DMS79 treated with DMSO at 0.1 percent for 48 hours (cell line): ENCODE measurements at places on chromosomes 6 and 20.

DNA sequence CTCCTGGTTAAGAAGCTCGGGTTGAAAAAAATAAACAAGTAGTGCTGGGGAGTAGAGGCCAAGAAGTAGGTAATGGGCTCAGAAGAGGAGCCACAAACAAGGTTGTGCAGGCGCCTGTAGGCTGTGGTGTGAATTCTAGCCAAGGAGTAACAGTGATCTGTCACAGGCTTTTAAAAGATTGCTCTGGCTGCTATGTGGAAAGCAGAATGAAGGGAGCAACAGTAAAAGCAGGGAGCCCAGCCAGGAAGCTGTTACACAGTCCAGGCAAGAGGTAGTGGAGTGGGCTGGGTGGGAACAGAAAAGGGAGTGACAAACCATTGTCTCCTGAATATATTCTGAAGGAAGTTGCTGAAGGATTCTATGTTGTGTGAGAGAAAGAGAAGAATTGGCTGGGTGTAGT, 2.0 kb downstream of the HFE start:
- no peak for DNase-seq

DNA sequence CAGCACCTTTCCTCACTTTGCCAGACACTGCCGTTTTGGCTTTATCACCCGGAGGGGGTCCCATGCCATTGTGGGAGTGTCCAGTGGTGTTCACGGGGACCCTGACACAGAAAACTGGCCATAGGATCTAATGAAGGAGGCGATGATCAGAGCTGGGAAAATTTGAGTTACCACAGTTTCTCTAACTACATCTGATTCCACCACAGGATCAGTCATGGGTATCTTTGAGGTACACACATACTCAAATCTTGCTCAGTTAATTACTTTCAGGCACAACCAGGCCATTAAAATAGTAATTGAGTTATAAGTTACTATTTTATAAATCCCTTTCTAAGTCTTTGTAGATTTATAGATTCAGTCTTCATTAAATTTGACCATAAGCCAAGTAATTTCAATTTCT, 215.1 kb downstream of the PRL start:
- no peak for DNase-seq

DNA sequence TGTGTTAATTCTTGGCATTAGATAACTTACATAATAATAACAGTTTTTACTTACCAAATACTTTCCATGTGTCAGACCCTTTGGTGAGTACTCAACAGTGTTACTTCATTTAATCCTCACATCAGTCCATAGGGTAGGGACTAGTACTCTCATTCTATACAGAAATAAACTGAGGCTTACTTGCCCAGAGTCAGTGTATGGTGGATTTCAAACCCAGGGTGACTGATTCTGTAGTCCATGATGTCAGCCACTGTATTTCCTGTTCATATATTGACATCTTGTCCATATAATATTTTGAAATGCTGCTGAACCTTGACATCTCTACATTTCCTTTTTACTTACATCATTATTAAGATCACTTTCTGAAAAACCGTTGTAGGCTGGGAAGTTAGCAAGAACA, 2.5 kb upstream of the PNLDC1 start:
- no peak for DNase-seq

- no peak for DNase-seq
Observed at GRCh38 chr6:124903797-124904196, 58.4 kb upstream of the RNF217 start.

- no peak for DNase-seq
Observed at GRCh38 chr6:131949909-131950766, 1.0 kb downstream of the CCN2 start.

GRCh38 chr6:107534571-107535141, 44.7 kb downstream of the SOBP start:
- DNase-seq: no peak

- DNase-seq: no peak
Observed at GRCh38 chr20:45461225-45461624, 8.3 kb upstream of the WFDC2 start.

- DNase-seq: no peak
Observed at GRCh38 chr6:131840936-131841583, 33.2 kb downstream of the ENPP1 start.

- DNase-seq: no peak
Observed at GRCh38 chr20:35260426-35260825, 17.5 kb downstream of the MMP24OS start.

DNA sequence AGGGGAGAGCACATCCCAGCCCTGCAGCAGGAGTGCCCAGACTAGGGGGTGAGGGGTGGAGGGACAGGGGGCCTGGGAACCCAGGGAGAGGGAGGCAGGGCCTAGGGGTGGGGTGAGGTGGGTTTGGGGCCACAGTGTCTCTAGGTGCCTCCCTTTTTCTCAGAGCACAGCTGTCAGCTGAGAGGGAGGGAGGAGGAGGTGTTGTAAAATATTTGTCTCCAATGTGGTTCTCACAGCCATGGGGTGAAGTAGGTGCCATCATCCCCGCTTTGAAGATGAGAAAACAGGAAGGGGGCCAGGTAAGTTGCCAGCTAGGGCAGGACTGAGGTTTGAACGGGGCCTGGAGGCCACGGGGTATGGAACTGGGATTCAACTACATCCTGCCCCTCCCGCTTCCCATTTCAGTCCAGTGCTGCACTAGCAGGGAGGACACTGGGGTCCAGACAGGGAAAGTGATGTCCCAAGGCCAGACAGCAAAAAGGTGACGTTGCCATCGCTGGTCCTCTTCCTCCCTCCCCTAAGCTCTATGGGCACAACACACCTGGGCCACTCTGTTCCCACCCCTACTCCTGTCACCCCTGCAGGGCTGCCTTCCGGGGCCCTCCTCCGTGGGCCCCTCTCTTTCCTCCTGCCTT, 20.3 kb downstream of the PACSIN1 start:
- DNase-seq: no peak

GRCh38 chr6:24272553-24272952, 85.3 kb downstream of the DCDC2 start:
- no peak for DNase-seq

GRCh38 chr6:115914098-115914497, 146.6 kb downstream of the FRK start:
- no peak for DNase-seq

GRCh38 chr6:167719920-167720319, 106.8 kb upstream of the AFDN start:
- DNase-seq: no peak

GRCh38 chr20:57878786-57879424, 169.1 kb upstream of the PMEPA1 start:
- no peak for DNase-seq

DNA sequence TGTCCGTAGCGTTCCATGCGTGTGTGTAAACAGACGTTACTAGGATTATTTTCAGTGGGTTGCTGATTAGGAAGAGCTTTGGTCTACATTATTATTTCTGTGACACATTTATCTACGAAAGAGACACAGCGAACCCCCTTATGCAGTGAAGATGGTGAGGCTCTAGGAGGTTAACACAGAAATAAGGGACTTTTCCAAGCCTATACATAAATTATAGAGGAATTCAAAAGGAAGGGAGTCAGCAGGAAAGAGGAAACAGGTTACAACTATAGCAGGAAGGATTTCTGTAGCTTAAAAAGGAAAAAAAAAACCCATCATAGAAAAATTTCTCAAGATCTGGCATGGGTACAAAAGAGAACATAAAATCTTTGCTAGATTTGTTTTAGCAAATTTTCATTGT, 12.9 kb upstream of the RPS6KA2 start:
- no peak for DNase-seq

- DNase-seq: no peak
Observed at GRCh38 chr6:70980727-70981126, 23.9 kb upstream of the B3GAT2 start.

GRCh38 chr6:117985916-117986315, 78.9 kb downstream of the SLC35F1 start:
- peak; percentile 75 for DNase-seq

- DNase-seq: no peak
Observed at GRCh38 chr6:37965964-37966676, 146.6 kb downstream of the ZFAND3 start.

DNA sequence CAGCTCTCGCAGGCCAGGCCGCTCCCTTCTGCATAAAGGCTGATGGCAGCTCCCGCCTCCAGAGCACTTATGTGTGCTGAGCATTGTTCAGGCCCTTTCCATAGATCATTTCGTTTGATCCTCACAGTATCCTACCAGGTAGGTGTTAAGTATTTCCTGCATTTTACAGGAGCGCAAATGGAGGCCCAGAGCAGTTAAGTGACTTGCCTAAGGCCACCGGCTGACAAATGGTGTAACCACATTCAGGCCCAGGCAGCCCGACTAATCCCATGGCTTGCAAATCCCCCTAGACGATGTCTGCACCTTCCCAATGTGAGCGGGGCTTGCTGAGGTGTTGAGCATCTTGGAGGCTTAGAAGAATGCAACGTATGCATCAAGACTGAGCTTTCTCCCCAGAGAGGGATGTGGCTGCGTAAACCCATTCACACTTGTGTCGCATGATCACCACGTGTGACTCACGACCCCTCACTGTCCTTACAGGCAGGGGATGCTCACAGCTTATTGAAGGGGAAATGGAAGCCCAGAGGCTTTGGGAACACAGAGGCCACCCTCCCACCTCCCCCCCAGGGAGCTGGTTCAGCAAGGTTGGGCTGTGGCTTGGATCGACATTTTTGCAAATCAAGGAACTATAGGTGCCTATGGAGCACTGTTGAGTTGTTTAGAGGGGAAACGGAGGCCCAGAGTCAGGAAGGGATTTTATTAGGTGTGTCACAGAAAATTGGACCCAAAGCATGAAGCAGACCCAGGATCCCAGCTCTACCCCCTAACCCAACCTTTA, 7.0 kb downstream of the BPIFB2 start:
- no peak for DNase-seq

- DNase-seq: peak; percentile 24
Observed at GRCh38 chr6:33875696-33876095, 71.9 kb upstream of the MLN start.

GRCh38 chr6:27066802-27067201, 180.7 kb upstream of the PRSS16 start:
- no peak for DNase-seq

DNA sequence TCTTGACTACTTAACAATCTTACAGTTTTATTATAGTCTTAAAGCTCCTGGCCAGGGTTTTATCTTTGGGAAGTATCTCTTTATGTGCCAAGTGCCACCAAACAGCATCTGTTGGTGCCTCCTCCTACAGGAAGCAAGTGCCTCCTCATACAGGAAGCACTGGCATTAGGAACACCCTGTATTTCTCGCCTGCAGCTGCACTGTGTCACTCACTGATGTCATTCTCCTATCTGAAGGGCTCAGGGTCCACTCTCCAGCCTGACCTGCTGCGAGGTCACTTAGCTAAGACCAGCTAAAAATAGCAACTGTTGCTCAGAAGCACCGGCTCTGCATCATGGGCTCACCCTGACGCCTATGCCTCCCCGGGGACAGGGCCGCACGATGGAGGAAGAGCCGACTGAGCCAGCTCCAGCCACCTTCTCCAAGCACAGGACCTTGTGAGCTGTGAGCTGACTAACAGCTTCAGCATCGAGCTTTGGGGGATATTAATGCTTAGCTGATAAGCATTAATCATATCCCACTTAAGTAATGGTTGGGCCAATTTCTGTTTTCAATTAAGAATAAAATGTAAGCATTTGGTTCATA, 66.3 kb upstream of the CD93 start:
- no peak for DNase-seq

DNA sequence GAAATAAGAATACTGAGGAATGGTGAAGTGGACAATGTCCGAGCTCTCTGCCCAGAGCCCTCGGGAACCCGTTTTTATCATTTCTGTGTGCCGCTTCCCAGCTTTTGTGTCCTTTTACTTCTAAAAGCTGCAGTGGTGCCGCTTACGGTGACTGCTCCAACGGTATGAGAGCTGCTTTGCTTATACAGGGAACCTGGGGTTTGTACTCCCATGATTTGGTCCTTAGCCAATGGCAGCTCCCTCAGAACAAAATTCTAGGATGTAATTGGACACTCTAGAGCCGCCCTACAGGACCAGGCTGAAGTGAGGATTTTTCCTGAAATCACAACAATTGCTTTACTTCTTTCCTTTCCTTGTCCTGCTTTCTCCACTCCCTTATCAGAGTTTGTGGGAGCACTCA, 24.2 kb upstream of the PCSK2 start:
- no peak for DNase-seq

DNA sequence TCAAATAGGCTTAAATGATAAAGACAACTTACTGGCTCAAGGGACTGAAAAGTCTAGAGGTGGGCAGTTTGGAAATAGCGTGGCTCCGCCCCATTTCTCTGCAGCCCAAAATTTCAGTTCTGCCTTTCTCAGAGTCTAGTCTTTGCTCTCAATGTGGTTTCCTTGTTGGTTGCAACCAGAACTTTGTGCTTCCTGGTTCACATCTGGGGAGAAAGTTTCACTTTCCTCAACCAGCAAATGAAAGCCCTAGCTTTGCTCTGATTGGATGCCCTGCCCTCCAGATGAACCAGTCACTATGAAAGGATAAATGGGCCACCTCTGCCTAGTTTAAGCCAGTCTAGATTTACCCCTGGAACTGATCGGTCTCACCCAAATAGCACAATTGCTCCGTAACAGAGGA, 14.9 kb downstream of the SYCP2L start:
- no peak for DNase-seq

DNA sequence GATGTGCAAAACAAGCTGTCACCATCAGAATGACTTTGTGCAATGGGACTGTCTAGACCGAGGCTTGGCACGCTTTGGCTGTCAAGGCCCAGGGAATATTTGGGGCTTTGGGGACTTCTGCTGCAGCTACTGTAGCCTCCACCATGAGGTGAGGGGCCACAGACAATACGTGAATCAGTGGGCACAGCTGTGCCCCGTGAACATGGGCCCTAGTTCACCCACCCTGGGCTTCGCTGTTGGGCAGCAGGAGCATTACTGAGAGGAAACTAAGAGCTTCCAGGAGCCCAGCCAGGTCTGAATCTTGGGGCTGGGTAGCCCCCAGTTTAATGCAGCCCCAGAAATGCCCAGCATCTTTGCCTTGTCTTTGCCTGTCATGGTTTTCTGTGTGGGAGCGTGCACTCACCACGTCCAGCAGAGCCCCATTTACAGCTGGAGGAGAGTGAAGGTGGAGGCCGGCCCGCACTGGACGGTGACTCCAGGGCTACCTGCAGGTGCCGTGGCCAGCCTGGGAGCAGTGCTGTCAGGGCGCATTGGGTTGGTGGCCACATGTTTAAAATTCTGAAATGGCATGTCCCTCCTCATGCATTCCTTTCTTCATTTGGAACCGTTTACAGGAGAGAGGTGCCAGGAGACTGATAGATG, 34.7 kb downstream of the DUSP22 start:
- no peak for DNase-seq

GRCh38 chr6:88349511-88349910, 183.4 kb upstream of the CNR1 start:
- no peak for DNase-seq

DNA sequence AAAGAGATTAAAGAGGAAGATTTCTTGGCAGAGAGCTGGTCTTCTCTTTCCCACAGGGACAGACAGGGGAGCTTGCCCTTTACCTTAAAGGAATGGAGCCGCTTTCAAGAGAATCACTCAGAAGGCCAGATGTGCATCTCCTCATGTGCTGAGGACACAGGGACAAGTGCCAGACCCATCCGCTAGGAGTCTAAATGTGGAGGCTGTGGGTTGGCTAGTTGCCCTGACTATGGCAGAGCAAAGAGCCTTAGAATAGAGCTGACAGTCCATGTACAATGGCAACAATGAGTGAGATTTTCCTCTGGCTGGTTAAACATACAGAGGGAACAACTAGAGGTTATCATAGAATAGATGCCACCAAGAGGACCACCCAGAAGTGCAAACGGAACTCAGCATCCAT, 7.3 kb upstream of the DOK5 start:
- DNase-seq: no peak

GRCh38 chr20:37282556-37282955, 6.9 kb upstream of the MANBAL start:
- DNase-seq: no peak
